Foreskin melanocyte (primary cell): ENCODE measurements at places on chromosomes 2 and 18.

DNA sequence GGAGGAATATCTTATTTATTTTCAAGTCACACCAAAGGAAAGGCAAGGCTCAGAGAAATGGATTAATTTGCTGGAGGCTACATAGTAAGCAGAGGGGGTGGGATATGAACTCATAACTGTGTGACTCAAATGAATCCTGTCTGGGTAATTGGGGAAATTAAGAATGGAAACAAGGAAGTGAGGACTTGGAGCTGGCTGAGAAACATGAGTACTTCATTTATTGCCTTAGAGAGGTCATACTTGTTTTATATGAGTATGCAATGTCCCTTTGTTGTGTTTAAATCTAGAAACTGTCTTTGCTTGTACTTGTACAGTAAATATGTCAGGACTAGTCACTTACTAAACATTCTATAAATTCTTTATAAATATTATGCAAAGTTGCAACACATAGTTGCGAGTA, 2166.7 kb upstream of the PIK3C3 start:
- no peak for DNase-seq

GRCh38 chr18:77077401-77077800, 55.2 kb downstream of the MBP start:
- no peak for DNase-seq

GRCh38 chr2:133197156-133197555, 371.1 kb downstream of the NCKAP5 start:
- no peak for DNase-seq

- DNase-seq, result no peak
Observed at GRCh38 chr18:72246076-72246475, 298.1 kb downstream of the CBLN2 start.
